ENCODE measurements at places on chromosomes 13 and 19. TPM values are rescaled to one million over a fixed set of nuclear protein-coding genes. Genes with fewer than 3 reads are reported as not detected.

GRCh38 chr19:1324806-1325567 lies 39.3 kb downstream of the EFNA2 start:
- H3K27me3 ChIP-seq = no peaks in the 10 kb centered on the region
- H3K4me3 ChIP-seq = peak overlapping the region; percentile 19
- H3K36me3 ChIP-seq = no peaks in the 10 kb centered on the region
- peak; percentile 31 for DNase-seq
- H3K4me1 ChIP-seq = no peaks in the 10 kb centered on the region
- no peak overlapping the region for H3K27ac ChIP-seq

- DNase-seq = no peak
- no peak overlapping the region for H3K4me3 ChIP-seq
- no peaks in the 10 kb centered on the region for H3K4me1 ChIP-seq
- H3K27me3 ChIP-seq = peaks cover 37% of the 10 kb centered on the region
- H3K27ac ChIP-seq = no peak overlapping the region
- H3K36me3 ChIP-seq = no peaks in the 10 kb centered on the region
Observed at GRCh38 chr13:26052337-26052736, 521 bp upstream of the SHISA2 start.

GRCh38 chr19:12789904-12790619 lies 1.2 kb upstream of the JUNB start:
- H3K4me1 ChIP-seq = no peaks in the 10 kb centered on the region
- H3K27ac ChIP-seq = peak overlapping the region; percentile 98
- no peaks in the 10 kb centered on the region for H3K36me3 ChIP-seq
- H3K27me3 ChIP-seq = no peaks in the 10 kb centered on the region
- peak; percentile 97 for DNase-seq

DNA sequence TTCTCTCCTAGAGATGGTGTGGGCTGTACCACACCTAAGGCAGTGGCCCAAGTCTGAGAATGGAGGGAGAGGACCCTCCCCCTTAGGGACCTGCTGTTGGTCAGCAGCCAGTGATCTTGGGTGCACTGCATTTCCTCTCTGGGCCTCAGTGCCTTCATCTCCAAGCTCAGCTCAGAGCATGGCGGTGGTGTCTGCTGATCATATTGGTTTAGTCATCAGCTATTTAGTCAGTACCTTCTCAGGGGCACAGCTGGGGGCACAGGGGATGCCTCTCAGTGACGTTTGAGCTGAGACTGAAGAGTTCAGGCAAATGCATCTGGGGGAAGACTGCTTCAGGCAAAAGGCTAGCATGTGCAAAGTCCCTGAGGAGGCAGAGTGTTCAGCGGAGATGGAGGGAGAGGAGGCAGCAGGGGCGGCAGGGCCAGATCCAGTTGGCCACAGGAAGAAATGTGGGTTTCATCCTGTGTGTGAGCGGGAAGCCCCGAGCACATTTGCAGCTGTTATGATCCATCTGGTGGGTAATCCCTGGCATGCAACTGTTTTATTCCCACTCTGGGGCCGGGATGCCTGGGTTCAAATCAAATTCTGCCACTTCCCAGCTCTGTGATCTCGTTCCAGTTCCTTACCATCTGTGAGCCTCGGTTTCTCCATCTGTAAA lies 15.7 kb upstream of the PGLS start:
- H3K4me1 ChIP-seq = no peaks in the 10 kb centered on the region
- H3K27ac ChIP-seq = no peak overlapping the region
- no peak for DNase-seq
- no peaks in the 10 kb centered on the region for H3K27me3 ChIP-seq
- no peaks in the 10 kb centered on the region for H3K36me3 ChIP-seq

DNA sequence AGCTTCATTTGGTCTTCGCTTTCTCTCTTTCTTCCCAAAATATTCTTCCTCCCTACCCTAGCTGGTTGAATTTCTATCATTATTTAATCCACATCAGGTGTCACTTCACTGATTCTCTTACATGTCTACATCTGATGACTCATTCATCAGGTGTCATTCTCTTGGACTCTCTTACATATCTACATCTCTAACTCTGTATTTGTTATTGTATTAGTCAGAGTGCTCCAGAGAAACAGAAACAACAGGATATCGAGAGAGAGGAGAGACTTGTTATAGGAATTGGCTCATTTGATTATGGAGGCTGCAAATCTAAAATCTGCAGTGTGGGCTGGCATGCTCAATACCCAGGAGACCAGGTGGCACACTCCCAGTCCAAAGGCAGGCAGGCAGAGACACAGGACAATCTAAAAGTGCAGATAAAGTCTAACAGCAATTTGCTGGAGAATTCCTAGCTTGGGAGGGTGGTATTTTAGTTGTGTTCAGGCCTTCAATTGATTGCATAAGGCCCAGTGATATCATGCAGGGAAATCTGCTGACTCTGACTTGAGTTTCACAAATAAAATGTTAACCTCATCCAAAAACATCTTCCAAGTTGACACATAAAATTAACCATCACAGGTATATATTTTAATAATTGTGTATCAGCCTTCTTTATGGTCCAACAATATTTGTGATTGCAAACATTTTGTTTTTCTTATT lies 541.4 kb upstream of the SLITRK5 start:
- no peak overlapping the region for H3K27ac ChIP-seq
- no peak overlapping the region for H3K4me3 ChIP-seq
- DNase-seq = no peak
- H3K36me3 ChIP-seq = no peaks in the 10 kb centered on the region
- no peaks in the 10 kb centered on the region for H3K4me1 ChIP-seq
- H3K27me3 ChIP-seq = no peaks in the 10 kb centered on the region

DNA sequence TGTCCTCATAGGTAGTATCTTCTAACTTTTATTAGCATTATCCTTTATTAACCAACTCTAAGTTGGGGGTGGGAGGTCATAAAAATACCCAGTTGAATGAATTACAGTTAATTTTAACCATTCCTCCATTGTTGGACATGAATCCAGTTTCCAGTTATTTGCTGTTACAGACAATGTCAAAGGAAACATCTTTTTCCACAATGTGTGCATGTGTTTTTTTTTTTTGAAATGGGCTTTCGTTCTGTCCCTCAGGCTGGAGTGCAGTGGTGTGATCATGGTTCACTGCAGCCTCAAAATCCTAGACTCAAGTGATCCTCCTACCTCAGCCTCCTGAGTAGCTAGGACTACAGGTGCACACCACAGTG lies 32.0 kb downstream of the KLF5 start:
- no peaks in the 10 kb centered on the region for H3K36me3 ChIP-seq
- no peak overlapping the region for H3K27ac ChIP-seq
- H3K4me3 ChIP-seq = no peak overlapping the region
- no peaks in the 10 kb centered on the region for H3K27me3 ChIP-seq

- DNase-seq = no peak
- H3K27ac ChIP-seq = peak overlapping the region; percentile 62
- peaks cover 15% of the 10 kb centered on the region for H3K4me1 ChIP-seq
- no peaks in the 10 kb centered on the region for H3K27me3 ChIP-seq
- peak overlapping the region; percentile 66 for H3K4me3 ChIP-seq
- no peaks in the 10 kb centered on the region for H3K36me3 ChIP-seq
Observed at GRCh38 chr19:35545855-35546381, 492 bp downstream of the TMEM147 start.

- no peaks in the 10 kb centered on the region for H3K27me3 ChIP-seq
- no peaks in the 10 kb centered on the region for H3K36me3 ChIP-seq
- no peak overlapping the region for H3K4me3 ChIP-seq
- H3K4me1 ChIP-seq = peaks cover 13% of the 10 kb centered on the region
Observed at GRCh38 chr19:31338069-31338776, 11.0 kb downstream of the TSHZ3 start.

GRCh38 chr13:30819136-30819888 lies 84.0 kb downstream of the ALOX5AP start:
- H3K27me3 ChIP-seq = no peaks in the 10 kb centered on the region
- no peak overlapping the region for H3K4me3 ChIP-seq
- H3K4me1 ChIP-seq = no peaks in the 10 kb centered on the region
- no peaks in the 10 kb centered on the region for H3K36me3 ChIP-seq
- no peak overlapping the region for H3K27ac ChIP-seq
- no peak for DNase-seq

DNA sequence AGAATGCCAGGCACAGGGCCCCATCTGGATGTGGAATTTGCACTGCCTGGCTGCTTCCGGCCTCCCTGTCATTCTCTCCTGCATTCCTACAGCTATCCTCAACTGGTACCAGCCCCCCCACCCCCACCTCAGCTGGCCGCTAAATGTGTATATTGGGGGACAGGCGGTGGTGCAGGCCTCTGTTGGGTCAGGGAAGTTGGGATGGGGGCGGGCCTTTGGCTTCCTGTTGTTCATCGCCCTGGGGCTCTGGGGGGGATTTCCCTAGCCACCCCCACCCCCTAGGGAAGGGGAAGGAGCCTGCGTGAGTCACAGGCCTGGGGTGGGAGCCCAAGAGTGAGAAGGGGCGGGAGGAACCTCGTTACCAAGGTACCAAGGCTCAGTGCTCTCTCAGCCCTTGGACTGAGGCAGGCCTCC lies 10.6 kb downstream of the POU2F2 start:
- no peak overlapping the region for H3K4me3 ChIP-seq
- H3K27ac ChIP-seq = no peak overlapping the region
- H3K4me1 ChIP-seq = no peaks in the 10 kb centered on the region

- H3K27me3 ChIP-seq = no peaks in the 10 kb centered on the region
- no peaks in the 10 kb centered on the region for H3K36me3 ChIP-seq
- H3K4me1 ChIP-seq = no peaks in the 10 kb centered on the region
- DNase-seq = no peak
- H3K27ac ChIP-seq = no peak overlapping the region
Observed at GRCh38 chr13:43008596-43008995, 14.8 kb upstream of the DNAJC15 start.

GRCh38 chr13:77386046-77386445 lies 59.2 kb upstream of the MYCBP2 start:
- no peaks in the 10 kb centered on the region for H3K4me1 ChIP-seq
- H3K36me3 ChIP-seq = no peaks in the 10 kb centered on the region
- no peak overlapping the region for H3K27ac ChIP-seq
- no peak for DNase-seq
- no peaks in the 10 kb centered on the region for H3K27me3 ChIP-seq

DNA sequence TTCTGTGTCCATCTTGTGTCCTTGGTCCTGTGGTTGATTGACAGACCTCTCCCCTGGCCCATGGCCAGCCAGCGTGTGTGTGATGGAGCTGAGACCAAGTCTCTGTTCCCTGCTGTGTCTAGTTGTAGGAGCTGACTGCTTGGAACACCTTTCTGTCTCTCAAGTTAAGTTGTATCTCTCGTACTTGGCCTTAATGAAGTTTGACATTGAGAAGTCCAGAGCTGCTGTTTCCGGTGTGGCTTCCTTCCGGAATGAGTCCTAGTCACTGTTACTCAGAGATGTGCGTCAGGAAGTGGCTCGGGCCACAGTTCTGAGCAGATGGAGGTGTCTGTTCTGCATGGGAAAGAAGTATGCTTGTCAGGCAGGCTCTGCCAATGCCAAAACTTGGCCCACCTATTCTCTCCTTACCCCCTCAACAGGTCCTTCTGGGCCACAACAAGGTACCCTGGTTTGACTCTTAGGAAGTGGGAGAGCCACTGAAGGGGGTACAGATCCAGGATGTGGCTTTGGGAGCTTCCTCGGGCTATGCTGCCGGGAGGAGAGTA lies 54.3 kb downstream of the GATAD2A start:
- H3K27me3 ChIP-seq = no peaks in the 10 kb centered on the region
- H3K4me3 ChIP-seq = no peak overlapping the region
- DNase-seq = no peak
- no peaks in the 10 kb centered on the region for H3K4me1 ChIP-seq
- no peaks in the 10 kb centered on the region for H3K36me3 ChIP-seq

DNA sequence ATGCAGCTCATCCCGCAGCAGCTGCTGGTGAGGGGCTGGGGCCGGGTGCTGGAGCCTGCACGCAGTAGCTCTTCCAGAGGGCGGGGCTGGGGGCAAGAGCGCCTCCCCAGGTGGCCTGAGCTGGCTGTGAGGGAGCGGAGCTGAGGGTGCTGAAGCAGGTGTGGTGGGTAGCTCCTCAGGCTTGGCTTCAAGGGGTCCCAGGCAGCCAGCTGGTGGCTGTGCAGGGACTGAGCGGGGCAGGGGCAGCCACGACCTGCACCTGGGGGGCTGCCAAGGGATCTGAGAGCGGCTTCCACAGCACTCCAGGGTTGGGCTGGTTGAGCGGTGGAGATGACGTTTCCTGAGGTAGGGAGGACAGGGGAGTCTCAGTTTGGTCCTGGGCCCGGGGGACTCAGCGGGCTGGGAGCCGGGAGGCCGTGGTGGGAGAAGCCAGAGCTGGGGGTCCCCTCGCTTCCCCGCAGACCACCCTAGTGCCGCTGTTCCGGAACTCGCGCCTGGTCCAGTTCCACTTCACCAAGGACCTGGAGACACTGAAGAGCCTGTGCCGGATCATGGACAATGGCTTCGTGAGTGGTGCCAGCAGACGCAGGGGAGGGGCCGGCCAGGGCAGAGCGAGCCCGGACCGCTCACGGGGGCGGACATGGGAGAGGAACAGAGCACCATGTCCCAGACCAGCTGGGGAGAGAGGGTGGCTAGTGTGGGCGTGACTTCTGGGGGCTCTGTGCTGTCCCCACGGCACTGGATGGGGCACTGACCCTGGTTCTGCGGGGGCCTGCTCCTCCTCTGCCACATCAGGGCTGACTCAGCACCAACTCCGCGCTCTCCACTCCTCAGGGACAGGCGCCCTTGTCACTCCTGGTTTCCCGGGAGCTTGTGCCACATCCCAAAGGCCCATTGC lies 7.4 kb downstream of the PTOV1 start:
- no peaks in the 10 kb centered on the region for H3K4me1 ChIP-seq
- DNase-seq = peak; percentile 26
- no peak overlapping the region for H3K27ac ChIP-seq
- H3K4me3 ChIP-seq = no peak overlapping the region

DNA sequence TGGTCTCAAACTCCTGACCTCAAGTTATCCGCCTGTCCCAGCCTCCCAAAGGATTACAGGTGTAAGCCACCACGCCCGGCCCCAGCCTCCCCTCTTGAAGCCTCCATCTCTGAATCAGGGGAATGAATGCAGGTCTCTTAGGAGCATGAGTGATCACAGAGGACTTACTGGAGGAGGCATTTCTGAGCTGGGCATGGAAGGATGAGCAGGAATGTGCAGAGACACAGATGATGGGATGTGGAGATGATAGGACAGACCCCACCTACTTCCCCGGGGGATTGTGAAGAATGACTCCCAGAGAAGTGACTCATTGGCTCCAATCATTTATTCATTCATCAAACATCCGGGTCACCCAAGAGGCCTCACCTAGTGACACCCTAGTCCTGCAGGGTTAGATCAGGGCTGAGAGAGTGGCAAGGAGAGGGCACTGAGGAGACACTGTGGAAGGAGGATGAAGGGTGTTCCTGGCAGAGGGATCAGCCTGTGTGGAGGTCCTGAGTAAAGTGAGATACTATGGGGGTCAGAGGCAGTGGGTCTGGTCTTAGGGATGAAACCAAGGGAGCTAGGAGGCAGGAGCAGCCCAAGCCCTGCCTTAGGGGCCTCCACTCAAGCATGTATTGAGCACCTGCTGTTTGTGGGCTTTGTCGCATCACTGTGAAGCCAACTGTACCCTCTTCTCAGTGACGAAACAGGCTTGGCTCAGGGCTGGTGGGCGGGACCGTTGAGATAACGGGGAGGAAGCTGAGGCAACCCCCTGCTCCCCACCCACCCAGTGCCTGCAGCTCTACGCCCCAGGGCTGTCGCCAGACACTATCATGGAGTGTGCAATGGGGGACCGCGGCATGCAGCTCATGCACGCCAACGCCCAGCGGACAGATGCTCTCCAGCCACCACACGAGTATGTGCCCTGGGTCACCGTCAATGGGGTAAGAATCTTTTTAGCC lies 3.0 kb downstream of the IFI30 start:
- no peak overlapping the region for H3K27ac ChIP-seq
- no peaks in the 10 kb centered on the region for H3K27me3 ChIP-seq
- H3K36me3 ChIP-seq = no peaks in the 10 kb centered on the region
- peaks cover 3% of the 10 kb centered on the region for H3K4me1 ChIP-seq
- no peak overlapping the region for H3K4me3 ChIP-seq

Gene TEX26
- total RNA-seq = 1.2 TPM

Gene USE1
- 43.5 TPM for total RNA-seq

Gene ZNF229
- 1.0 TPM for total RNA-seq

Gene ZNF888
- 34.4 TPM for total RNA-seq

Gene IPO5
- 212 TPM for total RNA-seq

Gene DKKL1
- not detected for total RNA-seq

Gene CCDC8
- 7.2 TPM for total RNA-seq
